ENCODE measurements at places on chromosomes 6 and 20.

DNA sequence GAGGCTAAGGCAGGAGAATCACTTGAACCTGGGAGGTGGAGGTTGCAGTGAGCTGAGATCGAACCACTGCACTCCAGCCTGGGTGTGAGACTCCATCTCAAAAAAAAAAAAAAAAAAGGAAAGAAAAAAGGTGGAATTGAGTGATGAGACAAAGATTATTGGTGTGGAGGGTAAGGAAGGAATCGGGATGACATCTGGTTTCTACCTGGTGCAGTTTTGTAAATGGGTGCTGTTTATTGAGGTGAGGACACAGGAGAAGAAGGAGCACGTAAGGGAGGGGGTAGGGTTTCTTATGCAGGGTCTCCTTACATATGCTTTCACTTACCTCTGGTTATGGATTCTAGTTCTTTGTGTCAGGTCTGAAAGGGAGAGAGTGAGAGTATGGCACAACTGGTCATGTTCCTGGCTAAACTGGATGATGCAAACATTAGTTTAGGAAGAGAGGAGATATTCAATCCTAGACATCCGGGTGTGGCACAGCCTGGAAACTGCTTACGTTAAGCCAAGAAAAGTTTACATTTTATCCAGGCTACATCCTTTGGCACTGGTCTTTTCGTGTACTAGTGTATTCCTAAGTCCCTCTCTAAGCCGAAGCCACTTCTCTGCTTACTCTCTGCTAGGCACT, 5.4 kb downstream of the RALY start:
- DNase-seq, result no peak

GRCh38 chr6:127111526-127111925, 6.9 kb upstream of the RSPO3 start:
- DNase-seq, result no peak

DNA sequence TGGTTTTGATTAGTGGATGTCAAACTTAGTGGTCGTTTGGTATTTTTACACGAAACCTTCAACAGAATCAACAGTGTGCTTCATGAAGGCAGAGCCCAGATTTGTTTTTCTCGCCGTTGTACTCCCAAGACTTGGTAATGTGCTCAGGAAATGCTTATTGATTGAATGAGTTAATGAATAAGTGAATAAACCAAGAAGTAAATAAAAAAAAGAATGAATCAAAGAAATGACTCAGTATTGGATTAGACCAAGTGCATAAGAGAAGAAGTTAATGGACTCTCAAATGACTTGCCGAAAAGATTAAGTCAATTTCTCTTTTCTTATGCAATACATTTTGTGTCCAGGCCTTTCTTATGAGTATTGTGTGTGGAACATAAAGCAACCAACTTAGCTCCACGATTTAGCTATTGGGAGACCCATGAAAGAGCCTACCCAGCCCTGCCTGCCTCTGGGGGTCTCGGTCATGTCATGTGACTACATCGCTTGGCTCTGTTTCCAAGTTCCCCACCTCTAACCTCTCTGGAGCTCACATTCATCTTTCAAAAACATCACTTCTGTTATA, 10.6 kb upstream of the FUCA2 start:
- no peak for DNase-seq

DNA sequence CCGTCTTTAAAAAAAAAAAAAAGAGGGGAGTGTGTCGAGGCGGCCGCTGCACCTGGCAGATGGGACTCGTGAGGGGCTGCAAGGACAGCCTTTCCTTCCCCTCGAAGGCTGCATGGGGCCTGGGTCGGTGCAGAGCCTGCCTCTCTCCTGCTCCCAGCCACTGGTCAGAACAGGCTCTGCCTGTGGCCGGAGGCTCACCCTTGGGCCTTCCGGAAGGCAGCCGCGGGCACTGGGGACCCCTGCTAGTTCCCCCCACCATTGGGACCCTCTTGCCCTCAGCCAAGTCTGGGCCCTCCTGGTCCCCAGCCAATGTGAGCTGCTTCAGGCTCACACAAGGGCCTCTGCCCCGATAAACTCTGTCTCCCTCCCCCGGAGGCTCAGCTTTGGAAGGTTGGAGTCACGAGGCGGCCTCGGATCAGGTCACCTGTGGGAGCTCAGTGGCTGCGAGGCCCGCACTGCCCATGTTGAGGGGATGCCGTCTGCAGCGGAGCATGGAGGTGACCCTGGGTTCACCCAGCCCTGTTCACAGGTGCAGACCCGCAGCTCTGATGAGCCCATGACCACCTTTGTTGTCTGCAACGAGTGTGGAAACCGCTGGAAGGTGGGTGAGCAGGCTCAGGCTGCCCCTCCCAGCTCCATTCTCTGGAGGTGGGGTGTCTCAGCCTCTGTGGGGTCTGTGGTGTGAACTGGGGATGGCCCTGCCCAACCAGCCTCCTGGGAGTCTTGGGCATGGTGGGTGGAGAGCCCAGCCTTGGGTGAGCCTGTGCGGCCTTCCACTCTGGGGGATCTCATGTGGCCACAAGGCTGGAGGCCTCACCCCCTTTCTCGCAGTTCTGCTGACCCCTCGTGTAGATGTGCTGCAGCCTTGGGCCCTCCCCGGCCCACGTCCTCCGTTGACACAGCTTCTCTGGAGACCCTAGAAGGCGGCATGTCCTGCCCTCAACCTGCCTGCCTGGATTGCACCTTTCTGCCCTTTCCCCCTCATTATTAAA, 7.7 kb downstream of the RGS19 start:
- no peak for DNase-seq

GRCh38 chr6:155883741-155884140, 428.1 kb upstream of the NOX3 start:
- no peak for DNase-seq

DNA sequence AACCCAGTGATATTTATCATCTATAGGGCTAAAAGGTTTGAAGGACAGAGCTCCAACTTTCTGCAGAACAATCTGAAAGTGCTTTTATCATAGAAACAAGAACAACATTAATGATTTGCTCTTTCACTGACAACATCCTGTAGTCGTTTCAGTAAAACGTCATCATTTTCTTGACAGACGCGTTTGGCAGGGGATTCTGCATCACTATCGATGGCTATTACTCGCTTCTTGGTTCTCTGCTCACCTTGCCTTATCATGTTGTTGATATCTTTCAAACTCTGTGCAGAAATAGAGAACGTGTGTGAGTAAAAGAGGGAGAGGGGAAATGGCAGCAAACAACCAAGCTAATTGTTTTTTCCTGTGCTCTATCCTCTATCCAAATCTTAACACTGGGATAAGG, 47.1 kb upstream of the SAMHD1 start:
- no peak for DNase-seq

DNA sequence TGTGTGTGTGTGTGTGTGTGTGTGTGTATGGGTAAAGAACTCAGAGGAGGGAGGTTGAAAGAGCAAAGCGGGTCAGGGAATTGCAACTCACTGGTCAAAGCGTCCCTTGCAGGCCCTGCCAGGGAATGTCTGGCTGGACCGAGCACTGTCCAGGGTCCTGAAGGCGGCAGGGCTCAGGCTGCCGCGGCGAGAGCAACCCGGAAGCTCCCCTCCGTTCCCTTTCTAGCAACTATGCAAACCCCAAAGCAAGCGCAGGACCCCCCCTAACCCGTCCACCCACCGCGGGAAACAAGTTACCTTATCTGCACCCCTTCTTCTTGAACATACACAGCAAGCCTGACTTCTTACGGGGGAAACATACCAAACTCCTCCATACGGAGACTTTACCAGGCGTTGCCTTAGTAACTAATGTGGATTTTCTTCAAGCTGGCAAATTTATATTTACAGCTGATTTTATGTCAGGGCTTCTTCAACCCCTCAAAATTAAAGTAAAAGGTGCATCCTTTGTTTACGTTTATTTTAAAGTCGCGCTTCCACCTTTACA, 538 bp upstream of the GRM1 start:
- DNase-seq, result peak; percentile 91

GRCh38 chr6:39338397-39338796, 15.9 kb upstream of the KCNK16 start:
- DNase-seq, result no peak

- peak; percentile 65 for DNase-seq
Observed at GRCh38 chr20:610130-611046, at the start of gene TCF15. TCF15 (minus strand) TSS chr20:610309; CDS start chr20:610237, 72 bp downstream.

DNA sequence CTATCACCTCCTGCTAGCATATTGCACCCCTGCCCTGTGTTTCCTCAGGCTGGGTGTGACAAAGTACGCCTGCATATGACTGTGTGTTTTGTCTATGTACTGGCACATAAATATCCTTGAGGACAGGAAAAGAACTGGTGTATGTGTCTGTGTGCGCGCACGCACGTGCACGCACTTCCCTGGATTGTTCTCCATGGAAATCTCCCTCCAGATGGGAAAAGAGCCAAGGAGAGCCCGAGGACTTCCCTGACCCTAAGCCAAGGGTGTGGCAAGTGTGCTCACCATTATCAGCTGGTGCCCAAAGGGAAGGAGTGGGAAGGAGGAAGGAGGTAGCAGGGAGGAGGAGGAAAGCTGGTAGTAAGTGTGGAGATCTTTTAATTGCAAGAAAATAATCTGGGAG, 117.6 kb downstream of the HIVEP2 start:
- no peak for DNase-seq

- DNase-seq, result no peak
Observed at GRCh38 chr6:151351731-151352130, 39.6 kb downstream of the ZBTB2 start.

DNA sequence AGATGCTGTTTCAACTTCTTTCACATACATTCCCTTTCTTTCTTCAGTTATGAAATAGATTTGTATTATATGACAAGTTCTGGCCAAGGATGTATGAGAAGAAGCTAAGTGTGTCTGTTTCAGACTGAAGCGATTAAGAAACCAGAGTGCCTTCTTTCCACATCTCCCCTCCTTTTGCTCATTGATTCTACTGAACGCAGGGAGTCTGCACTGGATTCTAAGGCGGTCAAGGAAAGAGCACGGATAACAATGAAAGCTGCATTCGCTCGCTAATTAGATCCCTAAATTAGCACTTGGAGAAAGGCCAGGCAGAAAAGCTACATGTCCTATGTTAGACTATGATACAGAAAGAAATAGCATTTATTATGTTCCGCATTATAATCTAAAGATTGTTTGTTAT, 267.7 kb downstream of the HAO1 start:
- no peak for DNase-seq

DNA sequence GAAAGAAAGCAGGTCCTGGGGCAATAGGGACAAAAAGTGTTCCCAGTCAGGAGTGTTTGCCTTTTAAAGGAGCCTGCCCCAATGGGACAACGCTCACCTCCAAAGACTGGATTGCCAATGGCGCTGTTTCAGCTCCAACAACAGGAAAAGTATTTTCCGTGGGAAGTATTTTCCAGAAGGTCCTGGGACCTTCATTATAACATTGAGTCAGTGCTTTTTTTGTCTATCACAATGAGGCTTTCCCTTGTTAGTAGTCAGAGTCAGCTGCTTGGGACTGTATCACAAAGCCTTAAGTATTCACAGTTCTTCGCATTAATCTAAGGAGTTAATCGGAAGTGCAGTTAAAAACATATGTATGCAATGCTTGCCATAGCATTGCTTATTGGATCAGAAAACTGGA, 17.3 kb downstream of the TRAF3IP2 start:
- DNase-seq, result no peak

- no peak for DNase-seq
Observed at GRCh38 chr6:89954721-89955148, 60.5 kb downstream of the GJA10 start.

DNA sequence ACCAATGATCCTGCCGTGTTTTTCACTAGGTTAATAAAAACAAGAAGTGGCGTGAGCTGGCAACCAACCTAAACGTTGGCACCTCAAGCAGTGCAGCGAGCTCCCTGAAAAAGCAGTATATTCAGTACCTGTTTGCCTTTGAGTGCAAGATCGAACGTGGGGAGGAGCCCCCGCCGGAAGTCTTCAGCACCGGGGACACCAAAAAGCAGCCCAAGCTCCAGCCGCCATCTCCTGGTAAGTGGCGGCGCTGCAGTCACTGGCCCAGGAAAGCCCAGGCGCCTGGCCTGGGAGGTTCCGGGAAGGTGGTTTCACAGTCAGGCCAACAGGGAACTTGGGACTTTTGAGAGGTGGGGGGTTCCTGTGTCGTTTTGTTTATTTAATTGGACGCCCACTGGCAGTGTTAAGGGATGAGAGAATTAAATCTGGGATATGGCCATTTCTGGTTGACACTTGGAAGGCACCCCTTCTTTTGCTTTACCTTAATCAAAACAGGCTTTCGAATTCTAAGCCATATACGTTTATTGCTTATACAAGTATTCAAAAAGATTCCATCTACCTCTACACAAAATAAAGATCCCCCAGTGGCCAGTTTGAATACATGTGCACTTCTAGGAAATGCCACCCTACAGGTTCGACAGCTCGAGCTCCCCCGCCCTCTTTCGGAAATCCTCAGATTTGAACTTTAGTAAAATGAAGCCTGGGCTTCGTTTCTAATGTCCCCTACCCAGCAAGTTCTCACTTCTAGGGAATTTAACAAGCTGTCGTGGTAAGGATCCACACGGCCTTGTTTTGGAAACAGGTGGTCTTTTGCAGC, 138.9 kb downstream of the TMEM242 start:
- peak; percentile 68 for DNase-seq

DNA sequence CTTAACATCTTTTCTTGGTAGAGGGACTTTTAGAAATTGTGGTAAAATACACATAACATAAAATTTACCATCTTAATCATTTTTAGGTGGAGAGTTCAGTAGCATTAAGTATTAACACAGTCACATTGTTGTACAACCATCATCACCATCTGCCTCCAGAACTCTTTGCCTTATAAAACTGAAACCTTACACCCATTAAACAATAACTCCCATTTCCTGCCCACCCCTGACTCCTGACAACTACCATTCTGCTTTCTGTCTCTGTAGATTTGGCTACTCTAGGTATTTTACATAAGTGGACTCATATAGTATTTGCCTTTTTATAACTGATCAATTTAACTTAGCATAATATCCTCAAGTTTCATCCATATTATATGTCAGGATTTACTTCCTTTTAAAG, 88.7 kb downstream of the ZHX3 start:
- DNase-seq, result no peak

DNA sequence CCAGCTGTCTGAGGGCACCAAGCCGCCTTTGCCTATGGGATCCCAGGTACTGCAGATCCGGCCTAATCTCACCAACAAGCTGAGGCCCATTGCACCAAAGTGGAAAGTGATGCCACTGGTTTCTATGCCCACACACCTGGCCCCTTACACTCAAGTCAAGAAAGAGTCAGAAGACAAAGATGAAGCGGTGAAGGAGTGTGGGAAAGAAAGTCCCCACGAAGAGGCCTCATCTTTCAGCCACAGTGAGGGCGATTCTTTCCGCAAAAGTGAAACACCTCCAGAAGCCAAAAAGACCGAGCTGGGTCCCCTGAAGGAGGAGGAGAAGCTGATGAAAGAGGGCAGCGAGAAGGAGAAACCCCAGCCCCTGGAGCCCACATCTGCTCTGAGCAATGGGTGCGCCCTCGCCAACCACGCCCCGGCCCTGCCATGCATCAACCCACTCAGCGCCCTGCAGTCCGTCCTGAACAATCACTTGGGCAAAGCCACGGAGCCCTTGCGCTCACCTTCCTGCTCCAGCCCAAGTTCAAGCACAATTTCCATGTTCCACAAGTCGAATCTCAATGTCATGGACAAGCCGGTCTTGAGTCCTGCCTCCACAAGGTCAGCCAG, 283.0 kb downstream of the TSHZ2 start:
- no peak for DNase-seq

- no peak for DNase-seq
Observed at GRCh38 chr20:22862671-22863230, 172.4 kb upstream of the SSTR4 start.
